ENCODE measurements at places on chromosomes 12 and 14.

DNA sequence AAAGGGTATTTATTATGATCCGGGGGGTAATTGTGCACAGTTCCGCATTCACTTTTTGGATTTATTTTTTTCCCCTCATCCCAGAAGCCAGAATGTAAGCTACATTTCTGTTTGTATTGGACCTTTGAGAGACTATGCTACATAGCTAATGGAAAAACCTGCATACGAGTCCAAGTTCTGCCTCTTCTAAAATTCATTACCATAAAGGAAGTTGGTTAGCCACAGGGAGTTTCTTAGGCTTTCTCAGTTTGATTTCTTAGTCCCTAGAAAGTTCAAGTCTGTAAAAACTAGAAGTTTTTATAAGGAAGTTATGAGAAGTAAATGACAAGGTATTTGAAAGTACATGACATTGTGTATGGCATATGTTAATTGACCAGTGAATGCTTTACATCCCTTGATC is 138.7 kb downstream of the PDE3A start:
- no peak for DNase-seq

GRCh38 chr14:68952531-68953195 is 26.4 kb downstream of the ACTN1 start:
- DNase-seq = no peak

DNA sequence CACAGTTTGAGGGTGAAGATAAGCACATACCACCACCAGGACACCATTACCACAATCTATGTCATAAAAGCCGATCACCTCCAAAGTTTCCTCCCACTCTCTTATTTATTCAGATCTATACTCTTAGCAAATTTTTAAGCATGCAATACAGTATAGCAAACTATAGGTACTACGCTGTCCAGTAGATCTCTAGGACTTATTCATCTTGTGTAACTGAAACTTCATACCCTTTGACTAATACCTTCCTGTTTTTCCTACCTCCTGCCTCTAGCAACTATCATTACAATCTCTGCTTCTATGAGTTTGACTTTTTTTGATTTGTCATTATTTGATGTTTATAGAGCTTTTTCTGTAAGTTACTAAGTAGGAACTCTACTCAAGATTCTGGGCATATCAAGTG is 84.5 kb upstream of the MANSC4 start:
- no peak for DNase-seq

GRCh38 chr14:23694949-23695663 is 58.9 kb downstream of the DHRS2 start:
- DNase-seq = no peak

GRCh38 chr14:50417853-50418252 is 21.2 kb upstream of the CDKL1 start:
- DNase-seq = no peak

- DNase-seq = no peak
Measured at GRCh38 chr14:64213853-64214570, 80.2 kb downstream of the ESR2 start.

GRCh38 chr12:58186914-58187313 is 245.5 kb downstream of the ATP23 start:
- DNase-seq = no peak

DNA sequence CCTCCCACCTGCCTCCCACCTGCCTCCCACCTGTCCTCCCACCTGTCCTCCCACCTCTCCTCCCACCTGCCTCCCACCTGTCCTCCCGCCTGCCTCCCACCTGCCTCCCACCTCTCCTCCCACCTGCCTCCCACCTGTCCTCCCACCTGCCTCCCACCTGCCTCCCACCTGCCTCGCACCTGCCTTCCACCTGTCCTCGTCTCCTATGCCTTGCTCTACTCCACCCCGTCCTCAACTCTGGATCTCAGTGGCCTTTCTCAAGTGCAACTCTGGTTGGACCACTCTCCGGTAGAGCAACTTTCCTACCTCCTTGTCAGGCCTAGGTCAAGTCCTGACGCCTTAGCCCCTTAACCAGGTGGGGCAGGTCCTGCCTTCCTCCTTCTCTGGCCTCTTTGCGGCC is 29.3 kb upstream of the PEX5 start:
- DNase-seq = no peak

DNA sequence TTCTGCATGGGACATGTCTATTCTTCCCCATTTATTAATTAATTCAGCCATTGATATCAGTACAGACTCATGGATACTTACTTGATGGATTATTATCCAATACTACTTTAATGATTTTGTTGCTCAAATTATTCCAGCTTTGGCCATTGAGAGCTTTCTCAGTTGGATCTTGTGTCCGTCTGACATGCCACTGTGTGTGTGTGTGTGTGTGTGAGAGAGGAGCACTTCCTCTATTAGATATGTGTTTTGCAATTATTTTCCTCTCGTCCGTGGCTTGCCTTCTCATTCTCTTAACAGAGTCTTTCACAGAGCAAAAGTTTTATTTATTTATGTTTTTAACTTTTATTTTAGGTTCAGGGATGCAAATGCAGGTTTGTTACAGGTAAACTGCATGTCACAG is 194.2 kb downstream of the ADGRD1 start:
- no peak for DNase-seq

GRCh38 chr12:2375871-2376270 is 323.1 kb downstream of the CACNA1C start:
- DNase-seq = no peak

- DNase-seq = no peak
Measured at GRCh38 chr14:94125659-94126418, 3.6 kb downstream of the IFI27L2 start.

GRCh38 chr12:6861391-6861790 is 5.9 kb upstream of the TPI1 start:
- no peak for DNase-seq

GRCh38 chr12:57883057-57883456 is 36.5 kb upstream of the CTDSP2 start:
- no peak for DNase-seq

GRCh38 chr12:130743176-130743575 is 27.1 kb upstream of the RIMBP2 start:
- DNase-seq = no peak

DNA sequence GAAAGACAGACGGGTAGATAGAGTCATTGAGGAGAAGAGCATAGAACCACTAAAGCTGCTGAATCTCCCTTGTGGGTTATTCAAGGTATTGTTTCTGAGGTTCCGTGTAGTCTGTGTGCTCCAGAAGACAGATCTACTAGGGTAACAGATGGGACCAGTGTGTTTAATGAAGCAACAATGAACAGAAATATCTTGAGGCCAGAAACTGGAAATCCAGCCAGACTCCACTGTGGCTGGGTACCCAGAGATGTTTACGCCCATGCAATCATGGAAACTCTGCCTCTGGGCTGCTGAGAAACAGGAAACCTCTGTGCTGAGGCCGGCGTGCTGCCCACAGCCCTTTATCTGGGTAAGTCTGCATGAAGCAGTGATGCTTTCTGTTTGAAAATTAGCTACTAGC is 8.3 kb downstream of the PROX2 start:
- DNase-seq = no peak

Data from iPS DF 19.7 (cell line).